NCI-H2171 treated with DMSO at 0.1 percent for 48 hours (cell line): ENCODE measurements at places on chromosomes 5 and 9.

DNA sequence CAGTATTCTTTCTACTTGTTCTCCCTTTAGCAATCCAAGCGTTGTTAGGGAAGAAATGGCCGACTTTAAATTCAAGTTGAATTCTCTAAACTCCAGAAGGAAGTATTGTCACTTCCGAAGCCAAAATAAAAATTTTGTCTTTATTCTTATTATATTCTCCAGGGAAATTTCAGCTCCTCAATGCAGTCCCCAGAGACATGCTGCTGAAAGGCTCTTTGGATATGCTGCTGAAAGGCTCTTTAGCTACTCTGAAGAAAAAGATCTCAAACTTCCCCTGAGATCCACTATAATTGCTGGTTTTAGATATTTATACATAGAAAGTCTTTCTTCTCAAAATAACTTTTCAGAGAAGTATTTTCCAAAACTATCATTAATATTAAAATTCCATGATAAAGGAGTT, 92.3 kb upstream of the PARP8 start:
- DNase-seq = no peak

GRCh38 chr5:116038817-116039216, 6.5 kb downstream of the ARL14EPL start:
- no peak for DNase-seq

DNA sequence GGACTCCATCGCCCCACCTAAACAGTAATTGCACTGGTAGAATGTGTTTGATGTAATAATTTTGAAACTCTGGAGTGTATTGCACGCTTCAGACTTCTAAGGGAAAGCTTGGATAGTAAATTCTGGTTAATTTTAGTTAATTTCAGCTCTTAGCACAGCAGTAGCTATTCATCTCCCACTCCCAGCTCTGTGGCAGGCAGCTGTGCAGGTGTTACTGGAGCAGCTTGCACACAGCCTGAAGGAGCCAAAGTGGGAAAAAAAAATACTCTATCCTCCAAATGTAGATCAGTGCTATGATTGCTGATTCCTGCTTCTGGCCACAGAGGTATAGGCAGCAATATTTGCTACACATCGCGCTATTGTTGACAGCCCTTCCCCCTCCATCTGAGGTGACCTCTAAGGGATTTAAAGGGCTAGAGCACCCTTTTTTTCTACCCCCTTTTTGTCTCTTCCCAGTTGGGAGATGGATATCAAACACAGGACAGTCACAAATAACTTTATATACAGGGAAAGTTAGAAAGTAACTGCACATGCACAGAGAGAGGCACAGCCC, 97.4 kb downstream of the KCTD16 start:
- DNase-seq = peak; percentile 19

- DNase-seq = peak; percentile 74
Observed at GRCh38 chr9:106621313-106622163, 241.4 kb upstream of the ZNF462 start.

DNA sequence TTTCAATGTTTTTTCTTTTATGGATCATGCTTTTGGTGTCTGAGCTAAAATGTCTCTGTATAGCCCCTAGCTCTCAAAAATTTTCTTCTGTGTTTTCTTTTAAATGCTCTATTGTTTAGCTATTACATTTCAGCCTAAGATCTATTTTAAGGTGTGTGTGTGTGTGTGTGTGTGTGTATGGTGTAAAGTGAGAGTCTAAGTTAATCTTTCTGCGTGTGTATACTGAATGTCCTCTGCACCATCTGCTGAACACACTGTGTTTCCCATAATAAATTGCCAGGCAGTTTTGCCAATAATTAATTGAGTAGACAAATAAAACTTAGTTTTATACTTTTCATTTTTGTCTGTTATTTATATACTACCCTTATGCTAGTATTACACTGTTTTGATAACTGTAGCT, 2096.3 kb upstream of the C9orf72 start:
- no peak for DNase-seq

GRCh38 chr9:131734165-131734610, 5.7 kb downstream of the RAPGEF1 start:
- DNase-seq = peak; percentile 78

DNA sequence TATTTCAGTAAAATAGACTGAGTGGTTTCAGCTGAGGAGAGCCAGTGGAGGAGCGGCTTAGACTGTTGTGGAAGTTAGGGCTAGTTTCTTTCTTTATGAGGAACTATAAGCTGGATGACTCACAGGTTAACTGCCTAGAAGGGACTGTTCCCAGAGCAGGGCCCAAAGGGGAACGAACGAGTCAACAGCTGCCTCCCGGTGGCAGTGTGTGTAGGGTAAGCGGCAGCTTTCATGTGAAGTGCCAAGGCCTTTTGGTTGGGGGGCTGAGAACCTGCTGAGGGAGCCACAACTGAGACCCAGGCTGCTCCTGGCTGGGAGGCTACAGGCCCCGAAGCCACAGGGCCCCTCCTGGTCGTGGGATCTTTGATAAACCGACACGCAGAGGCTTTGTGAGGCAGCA, 7.0 kb downstream of the SQSTM1 start:
- DNase-seq = no peak

GRCh38 chr9:76901801-76902200, 4.1 kb downstream of the PRUNE2 start:
- DNase-seq = no peak

GRCh38 chr5:15621094-15621493, 121.1 kb downstream of the FBXL7 start:
- no peak for DNase-seq

DNA sequence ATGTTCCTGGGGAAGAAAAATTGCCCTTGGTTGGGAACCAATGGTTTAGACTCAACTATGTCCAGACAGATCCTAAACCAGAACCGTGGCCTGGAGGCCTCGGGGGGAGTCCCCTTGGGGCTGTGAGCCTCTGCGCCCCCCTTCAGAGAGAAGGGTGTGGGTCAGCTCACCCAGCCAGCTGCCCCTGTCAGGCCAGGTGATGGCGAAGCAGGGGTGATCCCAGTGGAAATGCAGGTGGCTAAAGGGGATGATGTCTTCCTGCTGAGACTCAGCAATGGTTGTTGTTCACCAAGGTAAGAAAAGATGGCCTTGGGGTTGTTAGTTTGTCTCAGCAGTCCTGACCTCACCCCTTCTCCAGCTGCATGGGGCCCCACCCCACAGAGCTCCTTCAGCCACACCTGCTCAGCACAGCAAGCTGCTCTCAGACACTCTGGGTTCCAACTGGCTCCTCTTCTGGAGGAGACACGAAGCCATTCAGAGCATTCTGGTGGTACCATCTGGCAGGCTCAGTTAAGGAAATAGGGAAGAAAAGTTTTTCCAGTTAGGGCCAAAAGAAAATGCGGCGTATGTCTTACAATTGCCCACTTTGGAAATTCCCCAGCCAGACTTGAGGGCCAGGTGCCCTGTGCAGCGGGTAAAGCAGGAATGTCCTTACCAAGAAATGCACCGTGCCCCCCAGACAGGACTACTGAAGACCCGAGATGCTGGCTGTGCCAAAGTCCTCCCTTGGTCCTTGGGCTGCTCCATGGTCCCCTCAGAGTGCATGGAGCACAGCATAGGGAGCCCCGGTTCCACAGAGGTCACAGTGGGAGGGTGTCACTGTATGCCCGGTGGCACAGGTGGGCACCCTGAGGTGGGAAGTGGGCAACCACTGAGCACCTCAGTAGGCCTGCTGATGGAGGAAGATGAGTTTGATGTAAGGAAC, 90.2 kb downstream of the NSUN2 start:
- peak; percentile 40 for DNase-seq

GRCh38 chr5:151408591-151409230, 38.7 kb upstream of the SLC36A1 start:
- DNase-seq = no peak

DNA sequence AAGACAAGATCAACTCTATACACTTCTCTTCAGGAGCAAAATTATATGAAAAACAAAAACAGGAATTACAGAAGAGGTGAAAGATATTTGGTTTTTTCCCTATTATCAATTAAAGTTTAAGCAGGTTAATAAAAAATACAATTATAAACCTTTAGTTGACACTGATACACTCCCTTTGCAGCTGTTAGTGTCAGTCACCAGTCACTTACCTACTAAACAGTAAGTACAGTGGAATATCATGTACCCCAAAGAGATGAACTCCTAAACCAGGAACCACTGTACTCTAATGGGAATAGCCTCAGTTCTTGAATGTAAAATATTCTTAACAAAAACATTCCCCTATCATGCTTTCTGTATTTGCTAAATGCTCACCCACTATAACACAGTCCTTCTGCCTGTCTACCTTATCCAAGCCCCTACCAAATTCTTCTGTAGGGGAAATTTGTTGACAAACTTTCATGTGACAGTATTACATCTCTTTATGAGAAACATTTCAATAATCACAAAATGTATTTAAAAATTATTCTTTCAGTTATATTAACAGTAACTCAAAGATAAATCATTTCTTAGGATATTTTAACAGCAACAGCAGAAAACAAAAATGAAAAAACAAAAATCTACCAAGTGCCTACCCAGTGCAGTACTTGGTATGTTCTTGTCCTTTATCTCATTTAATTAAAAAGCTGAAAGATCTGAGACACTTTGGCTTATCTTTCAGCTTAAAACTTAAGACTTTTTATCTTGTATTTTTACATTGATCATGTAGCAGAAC, 212.8 kb downstream of the MLLT3 start:
- DNase-seq = no peak

DNA sequence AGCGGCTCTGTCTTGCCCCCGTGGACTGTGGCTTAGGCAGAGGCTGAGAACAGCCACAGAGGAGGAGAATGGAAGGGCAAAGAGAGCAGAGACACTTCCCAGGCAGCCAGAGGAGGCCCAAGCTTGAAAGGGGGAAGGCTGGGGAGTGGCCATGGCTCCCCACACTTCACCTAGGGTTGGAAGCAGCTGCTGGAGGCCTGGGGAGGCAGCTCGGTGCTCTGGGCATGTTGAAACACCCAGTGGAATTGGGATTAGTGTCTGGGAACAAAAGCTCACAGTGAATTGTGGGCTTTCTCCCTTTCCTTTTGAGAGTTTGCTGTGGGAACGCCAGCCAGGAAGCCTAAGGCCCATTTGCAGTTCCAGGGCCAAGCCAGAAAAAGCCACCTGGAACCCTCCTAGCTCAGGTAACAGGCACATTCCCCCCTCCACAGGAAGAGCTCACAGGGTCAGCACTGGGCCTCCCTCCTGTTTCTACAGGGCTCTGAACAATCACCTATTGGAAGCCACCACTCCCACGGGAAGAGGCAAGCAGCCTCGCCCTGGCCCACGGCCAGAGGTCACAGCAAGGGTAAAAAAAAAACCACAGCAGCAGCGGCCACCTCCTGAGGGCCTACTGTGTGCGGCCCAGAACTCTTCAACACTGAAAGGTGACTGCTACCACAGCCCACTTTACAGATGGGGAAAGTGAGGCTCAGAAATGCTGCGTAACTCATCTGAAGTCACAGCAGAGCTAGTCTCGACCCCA, 20.2 kb downstream of the EEIG1 start:
- peak; percentile 57 for DNase-seq

- DNase-seq = no peak
Observed at GRCh38 chr9:121954477-121955140, 138.5 kb downstream of the TTLL11 start.

DNA sequence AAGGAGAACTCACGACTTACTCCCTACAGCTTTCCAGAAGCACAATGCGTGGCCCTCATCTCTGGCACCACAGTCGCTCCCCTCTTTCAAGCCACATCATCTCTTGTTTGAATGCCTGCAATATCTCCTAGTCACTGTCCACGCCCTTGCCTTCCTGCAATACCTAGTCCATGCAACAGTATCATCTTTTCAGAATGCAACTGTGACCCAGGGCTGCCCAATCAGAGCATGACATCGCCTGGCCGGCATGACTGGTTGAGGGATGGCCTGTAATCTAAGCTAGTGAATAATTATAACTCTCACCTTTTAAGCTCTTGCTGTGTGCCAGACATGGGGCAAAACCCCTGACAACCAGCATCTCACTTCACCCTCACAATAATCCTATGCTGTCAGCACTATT, 52.5 kb upstream of the CPEB4 start:
- DNase-seq = no peak

DNA sequence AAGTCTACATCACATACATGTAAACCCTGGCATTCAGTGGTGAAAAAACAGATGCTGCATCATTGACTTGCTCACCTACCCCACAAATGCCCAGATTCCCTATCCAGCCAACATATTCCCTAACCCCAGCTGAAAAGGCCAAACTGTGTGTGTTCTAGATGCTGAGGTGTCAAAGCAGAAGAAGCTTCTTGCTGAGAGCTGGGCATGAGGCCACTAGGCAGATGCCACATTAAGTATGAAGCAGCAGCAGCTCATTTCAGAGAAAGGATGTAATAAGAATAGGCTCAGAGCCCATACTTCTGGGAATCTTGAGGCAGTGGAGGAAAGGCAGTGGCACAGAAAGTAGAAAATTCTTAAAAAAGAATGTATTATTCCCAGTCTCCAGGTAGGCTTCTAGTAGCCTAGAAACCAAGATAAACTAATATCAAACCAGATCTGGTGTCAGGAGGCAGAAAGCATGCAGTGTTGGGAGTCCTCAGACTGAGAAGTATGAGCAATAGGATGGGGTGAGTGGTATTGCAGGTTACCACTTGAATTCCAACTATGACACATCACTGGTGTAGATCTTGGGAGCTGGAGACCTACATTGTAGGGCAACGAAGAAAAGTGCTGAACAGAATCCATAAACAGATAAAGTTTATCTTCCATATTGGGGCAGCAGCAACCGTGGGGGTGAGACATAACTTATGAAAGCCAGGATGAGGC, 71.9 kb upstream of the GRHPR start:
- no peak for DNase-seq

GRCh38 chr9:326667-327066, 112.0 kb downstream of the DOCK8 start:
- DNase-seq = no peak

DNA sequence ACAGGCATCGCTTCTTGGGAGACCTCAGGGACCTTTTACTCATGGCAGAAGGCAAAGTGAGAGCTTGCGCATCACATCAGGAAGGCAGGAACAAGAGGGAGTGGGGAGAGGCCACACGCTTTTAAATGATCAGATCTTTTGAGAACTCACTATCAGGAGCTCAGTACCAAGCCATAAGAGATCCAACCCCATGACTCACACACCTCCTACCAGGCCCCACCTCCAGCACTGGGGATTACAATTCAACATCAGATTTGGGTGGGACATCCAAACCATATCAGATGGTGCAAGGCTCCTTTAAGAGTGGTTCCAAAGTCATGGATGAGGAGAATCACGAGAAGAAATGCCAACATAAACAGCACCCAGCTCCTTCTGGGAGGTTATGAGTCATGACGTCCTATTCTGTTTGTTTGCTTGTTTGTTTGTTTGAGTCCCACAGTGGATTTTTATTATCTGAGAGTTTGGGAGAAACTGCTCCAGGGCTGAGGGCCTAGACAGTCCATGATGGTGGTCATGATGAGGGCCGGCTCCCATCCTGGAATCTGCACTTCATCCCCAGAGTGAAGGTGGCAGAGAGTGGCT, 453.5 kb downstream of the GADD45G start:
- DNase-seq = no peak
